ENCODE measurements at places on chromosomes 4 and X. TPM values are rescaled to one million over a fixed set of nuclear protein-coding genes. Genes with fewer than 3 reads are reported as not detected.

- no peak for DNase-seq
Measured at GRCh38 chrX:19990151-19990555, 708 bp downstream of the BCLAF3 start.

DNA sequence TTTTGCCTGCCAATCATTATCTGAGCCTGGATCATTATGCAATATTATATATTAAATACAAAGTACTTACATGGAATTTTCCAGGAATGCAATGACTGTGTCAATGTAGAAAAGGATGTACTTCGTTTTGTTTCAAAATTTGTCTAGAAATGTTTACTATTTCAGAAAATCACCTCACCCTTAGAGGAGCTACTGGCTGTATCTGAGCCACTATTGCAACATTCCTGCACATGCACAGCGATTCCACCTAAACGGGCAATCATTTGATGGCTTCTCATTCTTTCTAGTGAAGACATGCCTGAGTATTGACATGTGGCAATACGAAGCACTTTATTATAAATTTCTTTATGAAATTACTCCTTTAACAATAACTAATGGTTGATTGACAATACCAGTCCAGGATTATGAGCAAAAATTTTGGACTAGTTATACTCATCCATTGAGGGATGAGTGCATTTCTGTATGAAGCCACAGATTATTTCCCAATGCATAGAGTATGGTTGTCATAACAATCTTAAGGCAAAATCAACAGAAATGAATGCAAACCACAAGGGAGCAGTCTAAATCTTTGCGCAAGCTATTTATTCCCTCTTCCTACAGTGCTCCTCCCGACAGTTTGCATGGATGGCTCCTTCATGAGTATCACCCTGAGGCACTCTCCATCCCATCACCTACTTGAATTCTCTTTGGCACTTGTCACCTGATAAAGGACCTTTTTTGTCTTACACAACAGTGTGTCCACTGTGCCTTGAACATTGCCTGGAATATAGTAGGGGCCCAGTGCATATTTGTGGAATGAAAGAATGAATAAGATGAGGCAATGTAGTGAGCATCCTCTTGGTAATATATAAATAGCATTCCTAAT, 35.8 kb upstream of the MMAA start:
- DNase-seq, result no peak

DNA sequence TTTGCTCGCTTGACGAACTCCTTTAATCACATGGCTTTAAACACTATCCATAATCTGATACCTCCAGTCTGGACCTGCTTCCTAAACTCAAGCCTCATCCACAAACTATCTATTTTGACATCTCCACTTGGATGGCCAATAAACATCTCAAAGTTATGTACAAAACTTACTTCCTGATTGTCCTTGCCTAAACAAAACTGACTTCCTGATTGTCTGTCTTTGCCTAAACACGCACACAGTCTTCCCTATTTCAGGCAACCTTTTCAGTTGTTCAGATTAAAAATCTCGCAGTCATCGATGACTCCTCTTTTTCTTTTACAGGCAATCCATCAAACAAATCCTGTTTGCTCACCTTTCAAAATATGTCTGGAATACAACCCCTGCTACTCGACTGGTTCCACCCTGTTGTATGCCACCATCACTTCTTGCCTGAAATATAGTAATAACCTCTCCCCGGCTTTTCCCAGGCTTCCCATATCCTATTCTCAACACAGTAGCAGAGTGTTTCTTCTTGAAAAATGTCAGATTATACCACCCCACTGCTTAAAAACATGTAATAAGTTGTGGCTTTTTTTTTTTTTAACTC, 39.0 kb downstream of the ATOH1 start:
- DNase-seq, result no peak

DNA sequence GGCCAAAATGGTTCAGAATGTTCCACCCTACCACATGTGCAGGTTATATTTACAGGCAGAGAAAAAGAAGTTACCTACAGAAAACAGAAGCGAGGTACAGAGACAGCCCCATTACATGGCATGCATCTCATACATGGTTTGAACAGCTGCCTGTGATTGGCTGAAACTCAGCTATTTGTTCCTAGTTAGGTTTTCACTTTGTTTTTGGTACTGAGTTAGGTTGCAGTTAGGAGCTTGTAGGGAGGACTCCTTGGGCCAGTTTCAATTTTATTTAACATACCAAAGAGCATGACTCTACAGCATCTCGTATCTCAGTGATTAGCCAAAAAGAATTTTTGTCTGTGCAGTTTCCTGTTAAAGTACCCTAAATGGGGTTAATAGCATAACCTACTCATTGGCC, 392.0 kb downstream of the MAPK10 start:
- no peak for DNase-seq

DNA sequence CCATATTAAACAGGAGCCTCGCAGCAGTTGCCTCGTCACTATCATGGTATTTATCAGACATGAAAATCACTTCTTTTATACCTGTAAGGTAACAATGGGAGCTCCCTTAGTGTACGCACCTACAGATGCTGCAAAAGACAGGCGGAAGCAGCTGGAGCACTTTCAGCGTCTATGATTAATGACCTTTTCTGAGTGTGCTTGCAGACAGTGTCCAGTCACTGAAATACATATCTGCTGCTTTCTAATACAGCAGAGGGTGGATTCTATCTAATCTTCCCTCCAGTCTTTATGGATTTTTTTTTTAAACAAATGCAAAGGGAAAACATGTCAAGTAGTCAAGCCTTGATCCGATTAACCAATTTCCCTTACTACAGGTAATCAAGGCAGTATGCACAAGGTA, 24.1 kb downstream of the DCTD start:
- no peak for DNase-seq

DNA sequence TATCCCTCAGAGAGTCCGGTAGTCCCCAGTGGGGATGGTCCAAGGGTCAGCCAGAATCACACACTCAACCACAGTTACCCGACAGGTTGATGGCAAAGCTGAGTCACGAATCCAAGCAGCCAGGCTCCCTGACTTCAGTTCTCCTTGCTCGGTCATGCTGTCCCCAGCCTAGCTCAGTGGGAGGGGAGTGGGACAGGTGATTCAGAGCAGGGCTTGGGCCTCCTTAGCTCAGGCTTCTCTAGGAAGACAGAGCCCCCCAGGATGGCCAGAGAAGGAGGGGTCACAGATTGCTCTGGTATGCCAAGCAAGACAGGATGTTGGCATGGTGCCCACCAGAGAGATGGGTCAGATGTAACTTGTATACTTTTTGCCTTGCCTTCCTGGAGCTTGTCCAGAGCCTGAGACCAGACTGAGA, 66.5 kb downstream of the EFNB1 start:
- DNase-seq, result no peak

DNA sequence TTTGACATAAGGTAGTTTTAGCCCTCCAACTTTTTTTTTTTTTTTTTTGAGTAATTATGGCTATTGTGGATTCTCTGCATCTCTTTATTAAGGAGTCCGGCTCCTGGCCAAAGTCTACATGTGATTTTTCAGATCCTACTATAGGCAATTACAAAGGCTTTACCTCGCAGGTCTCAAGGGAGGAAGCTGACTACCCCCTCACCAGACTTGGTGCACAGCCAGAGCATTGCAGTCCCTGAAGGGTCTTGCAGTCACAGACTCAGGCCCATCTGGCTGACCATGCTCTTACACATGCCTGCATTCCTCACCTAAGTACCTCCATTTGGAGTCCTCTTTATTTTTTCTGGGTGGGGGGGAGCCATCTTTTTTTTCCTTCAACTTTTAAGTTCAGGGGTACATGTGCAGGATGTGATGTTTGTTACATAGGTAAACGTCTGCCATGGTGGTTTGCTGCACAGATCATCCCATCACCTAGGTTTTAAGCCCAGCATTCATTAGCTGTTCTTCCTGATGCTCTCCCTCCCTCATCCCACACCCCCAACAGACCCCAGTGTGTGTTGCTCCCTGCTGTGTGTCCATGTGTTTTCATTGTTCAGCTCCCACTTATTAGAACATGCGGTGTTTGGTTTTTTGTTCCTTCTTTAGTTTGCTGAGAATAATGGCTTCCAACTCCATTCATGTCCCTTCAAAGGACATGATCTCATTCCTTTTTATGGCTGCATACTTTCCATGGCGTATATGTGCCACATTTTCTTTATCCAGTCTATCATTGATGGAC, 88.4 kb upstream of the STIM2 start:
- DNase-seq, result no peak

- no peak for DNase-seq
Measured at GRCh38 chr4:132333724-132334047, 815.4 kb upstream of the PCDH10 start.

DNA sequence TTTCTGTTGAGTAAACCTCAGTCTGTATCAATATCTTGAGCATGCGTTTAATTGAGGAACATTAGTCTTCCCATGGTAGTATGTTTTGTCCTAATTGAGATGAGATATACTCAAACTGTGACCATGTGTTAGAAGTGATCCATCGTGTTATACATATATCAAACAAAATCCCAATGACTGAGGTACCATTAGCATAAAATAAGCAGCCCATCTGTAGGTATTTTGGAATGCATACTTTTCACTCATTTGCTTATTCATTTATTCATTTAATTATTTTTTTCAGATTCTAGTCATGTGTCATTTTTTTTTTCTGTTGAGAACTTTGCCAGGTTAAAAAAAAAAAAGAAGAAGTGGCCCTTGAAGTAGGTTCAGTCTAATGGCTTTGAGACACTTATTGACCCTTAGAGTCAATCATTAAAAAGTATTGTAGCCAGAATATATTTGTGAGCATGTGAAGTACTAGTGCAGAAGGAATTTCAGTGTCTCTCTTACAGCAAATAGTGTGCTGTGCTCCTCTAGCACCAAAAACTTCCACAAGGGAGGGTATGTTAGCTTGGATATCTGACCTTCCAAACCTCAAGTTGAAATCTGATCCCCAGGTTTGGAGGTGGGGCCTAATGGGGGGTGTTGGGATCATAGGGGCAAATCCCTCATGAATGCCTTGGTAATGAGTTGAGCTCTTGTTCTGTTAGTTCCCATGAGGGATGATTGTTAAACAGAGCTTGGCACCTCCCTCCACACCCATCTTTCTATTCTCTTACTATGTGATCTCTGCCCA, 130.8 kb upstream of the NPY2R start:
- DNase-seq, result no peak

GRCh38 chr4:40325406-40326019, 9.6 kb upstream of the CHRNA9 start:
- no peak for DNase-seq

The GABRQ gene
- not detected for total RNA-seq

The MAGEA2 gene
- not detected for total RNA-seq

GRCh38 chr4:105137121-105137875, 9.4 kb upstream of the TET2 start:
- DNase-seq, result no peak

DNA sequence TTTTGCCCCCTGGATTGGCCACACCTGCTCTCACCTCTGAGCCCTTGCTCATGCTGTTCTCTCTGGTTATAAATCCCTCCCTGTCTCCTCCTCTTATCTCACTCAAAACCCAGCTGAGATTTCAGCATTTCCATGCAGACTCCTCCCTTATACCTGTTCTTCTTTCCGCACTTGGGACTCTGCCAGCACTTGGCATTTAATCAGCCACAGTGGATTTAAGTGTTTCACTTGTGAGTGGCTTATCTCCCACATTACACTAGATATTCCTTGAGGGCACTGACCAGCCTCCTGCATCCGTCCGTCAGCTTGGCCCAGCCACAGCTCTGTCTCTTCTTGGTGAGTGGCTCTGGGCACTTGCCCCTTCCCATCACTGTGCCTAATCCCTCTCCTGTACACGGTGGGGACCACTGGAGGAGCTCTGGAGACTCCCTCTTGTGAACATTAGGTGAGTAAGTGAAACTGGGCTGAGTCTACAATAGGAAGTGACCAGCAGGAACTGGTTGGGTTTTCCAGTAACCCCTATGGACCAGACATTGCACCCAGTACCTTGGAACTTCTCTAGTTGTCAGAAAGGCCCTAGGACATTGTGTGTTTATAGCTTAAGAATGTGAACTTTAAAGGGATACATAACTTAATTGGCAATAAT, 19.9 kb downstream of the FGFBP1 start:
- no peak for DNase-seq

DNA sequence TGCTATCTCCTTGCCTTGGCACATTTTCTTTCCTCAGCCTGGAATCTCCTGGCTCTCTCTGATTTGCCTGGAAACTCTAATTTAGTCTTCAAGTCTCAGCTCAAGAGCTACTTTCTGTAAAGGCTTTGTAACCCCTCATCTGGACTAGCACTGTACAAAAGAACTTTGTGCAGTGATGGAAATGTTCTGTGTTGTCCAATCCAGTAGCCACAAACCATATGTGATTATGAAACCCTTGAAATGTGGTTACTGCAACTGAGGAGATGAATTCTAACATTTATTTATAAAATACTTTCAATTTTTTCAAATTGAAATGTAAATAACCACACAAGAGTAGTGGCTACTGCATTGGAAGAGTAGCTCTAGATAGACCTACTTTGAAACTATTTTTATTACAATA, 66.6 kb upstream of the HS3ST1 start:
- DNase-seq, result no peak

The BBS12 gene
- 6.8 TPM for total RNA-seq

DNA sequence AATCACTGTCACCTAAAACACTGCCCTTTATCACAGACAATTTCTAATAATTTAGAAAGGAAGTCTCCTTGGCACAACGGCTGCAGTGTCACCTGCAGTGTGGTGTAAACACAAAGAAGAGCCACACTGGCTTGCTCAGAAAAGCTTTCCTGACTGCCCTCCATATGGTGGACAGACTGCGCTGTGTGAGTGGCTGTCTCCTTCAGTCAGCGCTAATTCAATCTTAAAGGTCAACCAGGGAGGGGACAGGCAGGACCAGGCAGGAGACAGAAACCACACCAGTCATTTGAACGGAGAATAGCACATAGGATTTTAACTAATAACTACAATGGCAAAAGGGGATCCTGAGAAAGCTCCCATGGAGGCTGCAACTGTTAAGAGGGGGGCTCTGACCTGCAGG, 132.1 kb downstream of the NSUN7 start:
- no peak for DNase-seq

The BEX1 gene
- 0.38 TPM for total RNA-seq

The ZNF330 gene
- total RNA-seq, result 156 TPM

- DNase-seq, result no peak
Measured at GRCh38 chrX:47583240-47583861, 1.1 kb downstream of the TIMP1 start.

DNA sequence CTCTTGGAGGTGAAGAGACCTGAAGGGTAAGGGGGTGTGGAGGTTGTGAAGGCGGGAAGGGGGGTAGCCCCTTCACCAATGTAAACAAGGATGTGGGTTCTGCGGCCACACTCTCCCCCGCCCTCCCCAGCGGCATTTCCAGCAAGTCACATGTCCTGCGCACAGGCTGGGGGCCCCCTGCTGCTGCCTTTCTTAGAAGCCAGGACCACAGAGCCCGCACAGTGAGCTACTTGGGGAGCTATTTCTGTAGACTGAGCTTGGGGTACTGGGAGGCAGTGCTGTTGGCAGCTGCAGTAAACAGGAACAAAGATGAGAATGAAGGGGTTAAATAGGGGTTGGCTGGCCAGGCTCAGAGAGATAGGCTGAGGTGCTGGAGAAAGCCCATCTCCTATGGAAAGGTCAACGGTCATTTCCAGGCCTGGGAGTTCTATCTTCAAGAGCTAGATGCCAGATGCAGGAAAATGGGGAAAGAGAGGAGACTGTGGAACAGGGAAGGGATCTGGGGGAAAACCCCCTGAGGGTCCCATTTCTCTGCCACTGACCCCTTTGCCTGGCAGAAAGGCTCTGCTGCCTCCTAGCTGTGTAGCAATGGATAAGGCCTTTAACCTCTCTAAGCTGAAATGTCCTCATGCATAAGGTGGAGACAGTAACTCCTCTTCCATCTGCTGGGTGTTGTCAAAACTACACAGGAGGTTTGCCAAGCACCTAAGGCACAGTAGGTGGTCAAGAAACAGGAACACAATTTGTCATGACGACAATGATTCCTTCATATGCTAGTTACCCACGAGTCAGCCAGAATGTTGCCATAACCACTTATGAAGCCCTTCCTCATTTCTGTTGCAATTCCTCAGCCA, 18.5 kb upstream of the PIM2 start:
- peak; percentile 80 for DNase-seq
